NCI-H69 (cell line): ENCODE measurements at places on chromosomes 4 and X.

DNA sequence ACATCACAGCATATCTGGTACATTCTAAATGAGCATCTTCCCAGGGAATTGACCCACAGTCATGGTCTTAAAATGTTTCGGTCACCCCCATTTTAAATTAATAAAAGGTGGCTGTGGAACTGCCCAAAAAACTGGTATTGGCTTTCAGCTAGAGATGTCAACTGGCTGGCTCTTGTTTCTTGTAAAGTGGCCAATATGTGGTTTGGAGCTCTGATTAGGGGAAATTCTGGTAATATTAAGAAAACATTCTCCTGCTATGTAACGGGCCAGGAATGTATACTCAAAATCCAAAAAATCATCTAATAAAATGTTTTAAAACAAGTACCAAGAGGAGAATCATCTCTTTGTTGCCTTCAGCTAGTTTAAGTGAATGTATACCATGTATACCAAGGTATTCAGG is 62.0 kb upstream of the VCX2 start:
- no peak for DNase-seq

- DNase-seq, result peak; percentile 47
These were observed 1.1 kb downstream of the PCSK1N start for GRCh38 chrX:48834383-48834709.

DNA sequence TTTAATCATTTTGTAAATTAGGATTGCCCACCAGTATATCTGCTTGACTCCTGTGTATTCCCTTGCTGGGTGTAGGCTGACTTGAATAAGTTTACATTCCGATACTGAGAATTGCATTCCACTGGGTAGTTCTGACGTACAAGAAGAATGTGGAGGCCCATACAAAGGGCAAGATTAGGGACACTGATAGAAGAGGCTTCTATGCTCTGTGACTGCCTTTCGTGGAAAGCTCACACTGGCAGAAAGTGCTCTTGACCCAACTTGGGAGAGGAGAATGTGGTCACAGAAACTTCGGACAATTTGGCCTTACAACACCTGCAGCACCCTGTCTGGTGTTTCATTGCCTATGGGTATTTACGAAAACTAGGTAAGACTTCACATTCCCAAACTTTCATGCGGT is 126.3 kb downstream of the RAPGEF2 start:
- no peak for DNase-seq

- DNase-seq, result peak; percentile 6
These were observed 16.8 kb downstream of the CPZ start for GRCh38 chr4:8609406-8609805.

- no peak for DNase-seq
These were observed 312.9 kb downstream of the NLGN4X start for GRCh38 chrX:5915783-5916182.

DNA sequence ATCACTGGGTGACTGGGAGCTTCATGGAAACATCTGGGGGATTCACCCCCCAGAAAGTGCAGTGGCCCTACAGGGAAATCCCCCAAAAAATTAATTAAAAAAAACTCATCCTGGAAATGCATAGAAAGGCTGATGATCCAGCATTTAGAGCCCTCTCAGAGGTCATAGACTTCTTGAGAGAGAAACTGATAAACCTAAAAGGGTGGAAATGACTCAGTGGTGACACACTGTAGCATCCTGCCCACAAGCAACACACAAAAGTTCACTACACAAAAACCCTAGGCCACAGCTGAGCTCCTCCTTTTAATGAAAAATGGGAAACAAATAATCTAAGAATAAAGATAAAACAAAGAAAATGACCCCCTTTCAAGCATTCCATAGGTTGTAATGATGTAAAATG is 911.5 kb downstream of the GLUD2 start:
- DNase-seq, result no peak

DNA sequence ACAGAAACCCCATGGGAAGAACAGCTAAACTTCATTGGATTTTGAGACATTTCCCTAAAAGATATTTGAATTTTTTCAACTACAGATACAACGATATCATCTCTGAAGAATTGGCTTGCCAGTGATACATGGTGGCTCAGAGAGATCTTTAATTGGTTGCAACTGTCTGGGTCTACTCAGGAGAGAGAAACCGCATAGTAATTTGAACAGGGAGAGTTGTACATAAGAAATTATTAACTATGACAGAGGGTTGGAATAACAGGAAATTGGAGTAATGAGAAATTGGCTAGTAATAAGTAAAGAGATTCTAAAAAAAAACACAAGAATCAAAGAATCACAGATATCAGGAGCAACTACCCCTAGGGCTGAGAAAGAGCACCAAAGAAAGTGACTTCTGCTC is 118.4 kb downstream of the KLHL13 start:
- no peak for DNase-seq

- DNase-seq, result no peak
These were observed 24.1 kb upstream of the WFS1 start for GRCh38 chr4:6245246-6246169.

GRCh38 chr4:169099771-169100180 is 89.7 kb upstream of the CBR4 start:
- DNase-seq, result no peak

DNA sequence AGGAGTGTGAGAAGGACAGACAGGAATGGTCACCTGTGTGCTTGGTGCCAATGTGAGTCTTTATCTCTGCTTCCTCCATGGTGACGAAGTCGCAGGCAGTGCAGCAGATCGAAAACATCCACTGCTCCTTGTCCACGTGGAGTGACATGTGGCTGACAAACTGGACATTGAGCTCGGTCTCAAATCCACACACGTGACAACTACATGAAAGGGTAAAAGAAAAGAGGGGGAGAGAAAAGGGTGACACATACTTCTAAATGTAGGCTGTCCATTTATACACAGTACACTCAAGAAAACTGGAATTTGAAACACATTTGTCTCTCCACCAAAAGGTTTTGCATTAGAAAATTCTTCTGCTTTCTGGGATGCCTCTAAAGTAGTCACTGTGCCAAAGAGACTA is 94.5 kb downstream of the C4orf51 start:
- DNase-seq, result no peak

- peak; percentile 63 for DNase-seq
These were observed 395.0 kb downstream of the DTHD1 start for GRCh38 chr4:36676139-36677050.

DNA sequence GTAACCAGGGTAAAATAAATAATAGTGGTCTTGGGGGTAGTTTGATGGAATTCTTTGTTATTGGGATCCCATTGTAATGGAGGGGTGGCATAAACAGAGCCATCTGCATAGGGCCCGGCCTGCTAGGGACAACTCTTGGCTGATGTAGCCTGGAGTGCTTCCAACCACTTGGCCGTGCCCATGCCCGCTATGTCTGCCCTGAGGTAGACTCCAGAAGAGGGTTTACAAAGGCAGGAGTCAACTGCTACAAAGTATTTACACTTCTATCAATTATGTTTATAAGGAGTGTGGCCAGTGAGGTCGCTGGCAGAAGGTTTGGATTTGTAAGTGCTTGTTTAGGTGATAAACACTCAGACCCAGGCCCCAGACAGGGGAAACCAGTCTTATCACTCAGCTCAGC is 8.1 kb downstream of the RASL11B start:
- DNase-seq, result peak; percentile 15

GRCh38 chr4:84501202-84501503 is 2.1 kb upstream of the NKX6-1 start:
- no peak for DNase-seq

DNA sequence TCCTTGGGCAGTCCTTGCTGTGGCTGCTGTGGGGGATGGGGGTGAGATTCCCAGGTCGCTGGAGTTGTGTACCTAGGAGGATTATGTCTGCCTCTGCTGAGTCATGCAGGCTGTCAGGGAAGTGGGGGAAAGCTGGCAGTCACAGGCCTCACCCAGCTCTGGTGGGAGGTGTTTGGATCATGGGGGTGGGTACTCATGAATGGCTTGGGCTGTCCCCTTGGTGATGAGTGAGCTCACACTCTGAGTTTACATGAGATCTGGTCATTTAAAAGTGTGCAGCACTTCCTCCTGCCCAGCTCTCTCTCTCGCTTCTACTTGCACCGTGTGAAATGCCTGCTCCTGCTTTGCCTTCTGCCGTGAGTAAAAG is 24.6 kb upstream of the PDLIM3 start:
- peak; percentile 38 for DNase-seq

DNA sequence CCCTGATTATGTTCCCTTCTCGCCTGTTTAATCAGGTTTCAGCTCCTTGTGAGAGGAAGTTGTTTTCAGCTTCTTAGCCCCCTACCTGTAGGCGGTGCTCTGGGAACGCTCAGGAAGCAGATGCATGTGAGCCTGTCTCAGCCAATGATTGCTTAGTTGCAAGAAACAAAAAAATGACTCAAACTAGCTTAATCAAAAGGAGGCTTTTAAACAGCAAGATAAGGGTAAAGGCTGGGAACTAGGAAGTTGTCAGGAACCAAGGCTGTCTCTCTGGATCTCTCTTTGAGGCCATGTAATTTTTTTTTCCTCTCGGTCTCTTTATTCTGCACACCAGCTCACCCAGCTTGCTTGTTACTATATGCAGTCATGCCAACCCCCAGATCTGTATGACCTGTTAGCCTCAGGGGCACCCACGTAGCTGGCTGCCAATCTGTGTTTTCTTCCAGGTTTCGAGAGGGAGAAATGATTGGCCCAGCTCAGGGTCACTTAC is 109.1 kb downstream of the PTTG2 start:
- DNase-seq, result peak; percentile 42

DNA sequence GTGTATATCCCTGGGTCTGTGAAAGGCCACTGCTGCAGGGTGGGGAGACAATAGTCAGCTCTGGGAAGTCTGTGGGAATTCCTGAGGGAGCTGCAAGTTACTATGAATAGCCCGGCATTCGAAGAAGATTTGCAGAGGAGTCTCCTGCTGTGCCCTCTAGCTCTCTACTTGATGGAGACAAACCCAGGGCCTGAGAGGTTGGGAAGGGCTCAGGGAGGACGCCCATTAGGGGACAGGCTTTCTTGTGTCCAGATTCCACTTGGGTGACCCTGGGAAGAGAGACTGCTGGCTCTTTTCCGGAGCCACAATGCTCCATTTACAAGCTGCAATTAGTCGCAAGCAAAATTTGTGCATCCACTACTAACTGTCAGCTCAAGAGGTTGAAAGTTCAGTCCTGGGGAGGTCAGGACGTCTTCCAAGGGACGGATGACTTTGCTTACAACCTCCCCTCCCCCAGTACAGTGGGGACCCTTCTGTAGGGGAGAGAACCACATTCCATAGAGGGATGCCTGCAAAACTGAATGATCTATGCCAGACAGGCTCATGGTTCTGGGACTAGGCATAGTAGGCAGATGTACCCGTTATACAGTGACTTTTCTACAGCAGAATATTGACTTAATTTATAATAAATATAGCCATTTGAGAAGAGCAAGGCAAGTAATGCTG is 48.2 kb upstream of the PHOX2B start:
- no peak for DNase-seq

- DNase-seq, result no peak
These were observed 45.8 kb downstream of the TNIP3 start for GRCh38 chr4:121118344-121118743.

DNA sequence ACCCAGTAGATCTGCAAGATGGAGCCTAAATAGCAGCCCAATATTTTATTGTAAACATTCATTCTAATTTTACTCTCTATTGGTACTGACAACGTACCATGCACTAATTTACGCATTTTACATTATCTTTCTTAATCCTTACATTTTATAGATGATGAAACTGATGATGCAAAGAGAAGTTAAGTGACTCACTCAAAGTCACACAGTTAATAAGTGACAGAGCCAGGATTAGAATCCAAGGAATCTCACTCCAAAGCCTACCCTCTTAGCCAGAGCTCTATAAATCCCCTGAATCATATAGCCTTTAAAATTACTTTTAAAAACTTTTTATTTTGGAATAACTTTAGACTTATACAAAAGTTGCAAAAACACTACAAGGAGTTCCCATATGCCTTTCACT is 37.6 kb downstream of the PHKA1 start:
- no peak for DNase-seq

GRCh38 chr4:113311047-113311446 is 261.6 kb downstream of the ANK2 start:
- peak; percentile 14 for DNase-seq

GRCh38 chr4:38386654-38387188 is 277.3 kb upstream of the KLF3 start:
- DNase-seq, result peak; percentile 0
